Epithelial cell of esophagus (primary cell): ENCODE measurements at places on chromosomes 6 and 20.

- DNase-seq = peak; percentile 44
Observed at GRCh38 chr6:85756982-85757381, 114.3 kb upstream of the SYNCRIP start.

DNA sequence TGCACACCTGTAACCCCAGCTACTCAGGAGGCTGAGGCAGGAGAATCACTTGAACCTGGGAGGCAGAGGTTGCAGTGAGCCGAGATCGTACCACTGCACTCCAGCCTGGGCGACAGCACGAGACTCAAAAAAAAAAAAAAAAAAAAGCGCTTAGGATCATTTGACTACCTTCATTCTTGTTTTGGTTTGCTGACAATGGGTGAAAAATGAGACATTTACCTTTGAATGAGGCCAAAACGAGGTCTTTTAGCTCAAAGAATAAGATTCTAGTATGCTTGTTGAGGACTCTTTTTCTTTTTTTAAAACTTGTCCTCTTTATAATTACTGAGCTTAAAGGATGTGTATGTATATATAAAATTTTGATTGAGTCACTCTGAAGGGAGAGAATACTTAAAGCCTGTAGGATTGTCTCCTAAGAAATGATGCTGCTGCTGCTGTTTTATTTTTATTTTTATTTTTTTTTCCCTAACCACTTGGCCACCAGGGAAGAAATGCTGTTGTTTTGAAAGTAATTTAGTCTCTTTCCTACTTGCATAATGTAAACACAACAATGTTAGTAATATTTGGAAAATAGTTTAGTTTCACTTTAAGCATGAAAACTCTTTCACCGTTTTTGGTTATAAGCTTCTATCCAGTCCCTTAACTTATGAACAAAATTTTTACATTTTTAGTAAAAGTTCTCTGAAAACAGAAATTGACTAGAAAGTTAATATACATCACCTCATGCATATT is 7.9 kb downstream of the UBR2 start:
- no peak for DNase-seq

DNA sequence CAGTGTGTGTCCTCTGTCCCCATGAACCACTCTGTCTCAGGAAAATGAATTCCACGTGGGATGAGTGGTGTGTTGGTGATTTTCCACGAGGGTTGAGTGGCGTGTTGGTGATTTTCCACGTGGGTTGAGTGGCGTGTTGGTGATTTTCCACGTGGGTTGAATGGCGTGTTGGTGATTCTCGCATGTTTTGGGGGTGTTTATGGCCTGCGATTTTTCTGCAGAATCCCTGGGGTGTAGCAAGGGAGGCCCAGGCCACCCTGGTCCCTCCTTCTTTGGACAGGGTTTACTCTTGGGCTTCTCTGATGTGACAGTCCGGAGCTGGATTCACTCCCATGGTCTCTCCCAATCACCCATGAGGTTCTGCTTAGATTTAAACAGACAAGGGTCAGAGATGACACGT is 90.6 kb upstream of the FRMD1 start:
- no peak for DNase-seq

- no peak for DNase-seq
Observed at GRCh38 chr6:1616701-1617463, 7.2 kb downstream of the FOXC1 start.

DNA sequence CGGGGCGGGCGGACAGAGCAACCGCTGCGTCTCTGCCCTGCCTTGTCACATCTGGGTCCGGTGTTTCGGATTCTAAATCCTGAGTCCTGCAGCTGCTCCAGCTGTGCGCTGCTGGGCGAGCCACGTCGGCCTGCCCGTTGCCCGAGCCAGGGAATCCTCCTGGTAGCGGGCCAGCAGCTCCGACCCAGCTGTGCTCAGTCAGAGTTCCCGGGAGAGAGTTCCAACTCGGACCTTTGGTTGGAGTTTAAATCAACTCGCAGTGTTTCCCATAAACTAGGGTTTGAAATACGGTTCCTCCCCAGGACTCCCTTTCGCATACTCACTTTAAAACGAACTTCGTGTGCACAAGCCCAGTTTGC is 315 bp upstream of the PDE10A start:
- peak; percentile 17 for DNase-seq

GRCh38 chr20:56504373-56505005 is 20.1 kb upstream of the FAM209A start:
- DNase-seq = no peak

DNA sequence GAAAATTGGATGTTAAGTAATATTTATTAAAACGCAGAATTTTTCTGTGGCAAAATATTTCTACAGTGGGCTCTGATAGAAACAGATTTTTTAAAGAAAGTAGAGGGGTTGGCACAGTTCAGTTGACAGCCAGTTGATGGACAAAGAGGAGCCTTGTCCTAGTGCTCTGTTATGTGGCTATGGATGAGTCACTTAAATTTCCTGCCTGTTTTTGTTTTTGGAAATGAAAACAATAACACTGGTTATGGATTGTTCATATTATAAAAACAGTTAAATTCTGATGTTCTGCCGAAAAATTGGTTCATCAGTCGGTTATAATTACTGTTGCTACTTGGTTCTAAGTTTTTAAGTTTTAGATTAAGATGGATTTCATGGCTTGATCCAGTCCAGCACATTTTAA is 42.8 kb downstream of the MYO6 start:
- peak; percentile 9 for DNase-seq

DNA sequence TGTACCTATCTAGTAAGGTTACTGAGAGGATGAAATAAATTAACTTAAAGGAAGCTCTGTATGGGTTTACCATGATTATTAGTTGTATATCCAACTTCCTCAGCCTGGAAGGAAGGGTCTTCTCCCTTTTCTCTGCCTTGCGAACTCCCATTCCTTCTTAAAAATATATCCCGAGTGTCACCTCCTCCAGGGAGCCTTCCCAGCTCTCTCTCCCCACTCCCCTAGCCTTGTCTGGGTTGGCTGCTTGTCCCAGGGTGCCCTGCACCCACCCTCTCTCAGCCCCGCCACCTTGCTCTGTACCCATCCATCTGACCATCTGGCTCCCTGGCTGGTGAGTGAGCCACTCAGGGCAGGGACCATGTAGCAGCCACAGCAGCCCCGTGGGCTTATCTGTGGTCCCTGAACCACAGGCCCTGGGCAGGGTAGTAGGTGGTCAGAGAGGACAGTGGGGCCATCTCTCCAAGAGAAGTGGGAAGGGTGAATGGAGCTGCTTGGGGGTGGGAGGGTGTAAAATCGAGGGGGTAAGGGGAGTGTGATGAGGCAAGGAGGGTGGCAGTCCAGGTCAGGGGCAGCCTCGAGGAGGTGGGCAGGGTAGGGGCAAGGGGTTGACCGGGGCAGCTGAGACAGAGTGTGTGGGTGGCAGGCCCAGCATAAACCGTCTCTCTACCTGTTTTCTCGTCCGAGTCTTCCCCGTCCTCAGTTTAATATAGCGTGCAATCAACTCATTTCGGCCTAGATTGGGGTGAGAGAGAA is 12.8 kb downstream of the TEAD3 start:
- DNase-seq = no peak

DNA sequence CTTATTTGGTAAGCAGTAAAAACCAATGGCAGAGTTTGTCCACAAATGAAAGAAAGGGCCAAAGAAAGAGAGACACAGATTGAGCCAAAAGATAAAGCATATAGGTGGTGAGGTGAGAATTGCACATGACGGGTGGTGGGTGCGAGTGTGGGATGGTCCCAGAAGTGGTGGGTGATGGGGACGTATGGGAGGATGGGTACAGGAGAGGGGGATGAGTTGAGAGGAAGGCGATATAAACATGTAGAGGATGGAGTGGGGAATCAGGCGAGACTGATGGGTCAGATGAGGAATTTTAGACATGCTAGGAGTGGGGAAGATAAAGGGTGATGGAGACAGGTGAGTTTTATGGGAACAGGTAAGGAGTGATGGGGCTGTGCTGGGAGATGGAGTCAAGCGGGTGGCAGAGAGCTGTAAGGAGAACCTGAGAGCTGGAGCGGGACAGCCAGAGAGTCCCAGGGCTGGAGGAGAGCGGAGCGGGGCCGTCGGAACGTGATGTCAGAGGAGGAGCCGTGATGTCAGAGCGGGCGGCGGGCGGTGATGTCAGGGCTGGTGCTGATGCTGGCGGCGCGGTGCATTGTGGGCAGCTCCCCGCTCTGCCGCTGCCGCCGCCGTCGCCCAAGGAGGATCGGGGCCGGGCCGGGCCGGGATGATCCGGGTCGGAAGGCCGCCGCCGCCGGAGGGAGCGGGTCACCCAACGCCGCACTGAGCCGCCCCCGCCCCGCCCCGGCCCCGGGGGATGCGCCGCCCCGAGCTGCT is at the start of gene TTBK1:
Gene TTBK1, plus strand, starts transcription at position 574 of the 756 bp plus-strand sequence. CDS start 3,180 bp downstream, outside the sequence.
- no peak for DNase-seq

- DNase-seq = no peak
Observed at GRCh38 chr6:2854396-2854982, 12.8 kb upstream of the SERPINB1 start.

GRCh38 chr20:54535746-54536145 is 60.4 kb downstream of the DOK5 start:
- DNase-seq = no peak

GRCh38 chr6:167760979-167761793 is 65.5 kb upstream of the AFDN start:
- DNase-seq = peak; percentile 13

- peak; percentile 83 for DNase-seq
Observed at GRCh38 chr6:31068669-31069340, 43.6 kb downstream of the C6orf15 start.

DNA sequence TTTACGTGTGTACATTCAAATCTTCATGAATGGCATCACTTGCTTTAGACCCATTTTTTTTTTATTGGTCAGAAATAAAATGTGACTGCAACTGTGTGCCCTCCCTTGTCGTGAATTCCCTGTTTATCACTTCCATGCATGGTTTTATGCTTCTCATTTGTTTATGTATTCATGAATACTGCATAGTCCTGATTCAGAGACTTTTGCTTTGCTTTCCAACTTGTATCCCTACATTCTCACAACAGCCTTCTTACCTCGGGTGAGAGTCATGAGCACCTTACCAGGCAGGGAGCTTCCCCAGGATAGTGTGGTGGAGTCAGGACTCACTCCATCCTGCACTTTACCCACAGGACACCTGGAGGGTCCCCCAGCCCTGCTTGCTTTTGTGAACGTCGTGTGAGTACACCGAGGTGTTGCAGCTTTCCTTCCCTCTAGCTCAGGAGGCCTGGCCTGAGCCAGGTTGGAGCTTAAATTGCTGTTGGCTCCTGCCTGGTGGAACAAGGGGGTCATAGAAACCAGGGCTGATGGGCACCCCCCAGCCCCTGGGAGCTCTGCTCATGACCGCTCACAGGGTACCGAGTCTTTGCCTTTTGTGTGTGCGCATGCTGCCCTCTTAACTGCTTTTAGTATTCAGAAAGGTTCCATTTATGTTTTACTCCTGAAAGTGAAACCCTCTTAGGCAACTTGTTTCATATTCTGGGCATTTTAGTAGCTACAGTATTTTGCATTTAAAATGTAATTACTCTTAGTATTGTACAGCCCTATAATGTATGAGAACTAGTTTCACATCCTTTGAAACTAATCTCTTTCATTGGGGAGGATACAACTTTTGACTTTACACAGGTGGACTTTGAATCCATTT is 66.0 kb downstream of the CDS2 start:
- no peak for DNase-seq

GRCh38 chr6:53358440-53359094 is 9.8 kb upstream of the ELOVL5 start:
- no peak for DNase-seq

GRCh38 chr6:132685009-132685408 is 26.0 kb upstream of the TAAR1 start:
- no peak for DNase-seq

DNA sequence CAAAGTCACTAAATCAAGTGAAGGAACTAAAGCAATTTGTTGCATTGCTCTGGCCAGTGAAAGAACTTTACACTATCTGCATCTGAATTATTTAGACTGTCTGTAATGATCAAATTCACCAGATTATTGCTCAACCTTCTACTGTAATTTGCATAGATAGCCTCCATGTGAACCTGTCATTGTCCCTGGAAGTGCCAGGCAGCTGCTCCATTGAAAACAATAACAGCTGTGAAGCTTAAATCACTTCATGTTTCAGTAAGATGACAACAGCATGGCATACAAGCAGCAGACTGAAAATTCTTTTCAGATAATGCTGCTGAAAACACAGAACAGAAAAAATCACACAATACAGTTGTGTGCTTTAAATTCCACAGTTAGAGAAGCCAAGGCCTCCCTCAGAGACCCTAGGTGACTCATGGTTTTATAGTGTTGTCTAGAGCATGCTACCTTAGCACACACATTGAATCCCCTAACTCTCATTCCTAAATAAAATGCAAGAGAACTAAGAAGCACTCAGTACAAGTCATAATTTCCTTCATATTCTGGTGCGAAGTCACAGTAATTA is 248.9 kb downstream of the TPBG start:
- DNase-seq = no peak

GRCh38 chr6:53929041-53929820 is 134.4 kb downstream of the LRRC1 start:
- DNase-seq = peak; percentile 61

GRCh38 chr6:128259730-128260685 is 260.4 kb downstream of the PTPRK start:
- DNase-seq = no peak

GRCh38 chr6:33075568-33076405 is at the start of gene HLA-DPB1:
HLA-DPB1 (plus strand) TSS chr6:33075990; CDS start chr6:33076042, 52 bp downstream.
- DNase-seq = peak; percentile 61

DNA sequence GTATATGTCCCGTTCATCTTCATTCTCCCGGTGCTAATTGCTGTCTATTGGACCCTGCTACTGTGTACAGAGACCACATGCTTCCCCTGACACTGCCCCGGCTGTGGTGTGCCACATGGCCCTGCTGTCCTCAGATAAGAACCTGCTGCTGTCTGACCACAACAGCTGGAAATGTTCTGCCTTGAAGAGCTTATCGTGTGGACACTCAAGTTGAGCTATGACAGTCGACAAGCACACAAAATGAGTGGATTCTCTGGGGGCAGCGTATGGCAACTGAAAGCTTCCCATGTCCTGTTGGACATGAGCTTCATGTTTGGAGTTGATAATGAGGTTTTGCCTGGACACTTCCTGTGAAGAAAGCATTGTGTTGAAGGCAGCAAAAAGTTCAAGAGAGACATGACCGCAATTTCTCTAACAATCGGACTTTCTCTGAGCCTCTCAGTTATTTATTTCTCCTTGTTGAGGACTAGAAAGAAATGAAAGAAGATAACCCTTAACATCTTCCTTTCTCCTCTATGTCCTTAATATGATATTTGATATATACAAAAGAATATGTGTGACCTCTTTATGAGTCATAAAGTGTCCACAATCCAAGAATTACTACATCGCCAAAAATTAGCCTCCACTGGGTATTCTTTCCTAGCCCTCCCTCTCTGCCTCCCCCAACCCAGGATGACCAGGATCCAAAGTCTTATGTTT is 187.1 kb upstream of the TCF21 start:
- DNase-seq = no peak

- peak; percentile 100 for DNase-seq
Observed at GRCh38 chr6:48826901-48827701, 636.0 kb downstream of the MMUT start.
